ENCODE measurements at places on chromosomes 16 and 17.

DNA sequence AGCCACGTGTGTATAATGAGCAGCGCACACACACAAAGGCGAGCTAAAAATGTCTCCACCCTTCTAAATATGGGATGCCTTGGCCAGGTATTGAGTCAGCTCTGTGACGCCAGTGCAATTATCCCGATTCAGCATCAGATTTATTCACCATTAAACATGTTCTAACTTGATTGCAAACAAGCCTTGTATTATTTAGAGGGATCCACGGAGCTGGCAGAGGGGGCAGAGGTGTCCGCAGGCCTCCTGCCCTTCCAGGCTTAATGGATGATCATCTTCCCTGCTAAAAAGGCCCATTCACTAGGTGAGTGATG, 591.7 kb downstream of the MAF start:
- DNase-seq = peak; percentile 97

GRCh38 chr16:89374393-89374960, 115.9 kb downstream of the ANKRD11 start:
- no peak for DNase-seq

GRCh38 chr16:29745853-29746345, at the start of gene C16orf54:
C16orf54 (minus strand) TSS chr16:29745990; CDS start chr16:29744951, 1,039 bp downstream.
- no peak for DNase-seq

DNA sequence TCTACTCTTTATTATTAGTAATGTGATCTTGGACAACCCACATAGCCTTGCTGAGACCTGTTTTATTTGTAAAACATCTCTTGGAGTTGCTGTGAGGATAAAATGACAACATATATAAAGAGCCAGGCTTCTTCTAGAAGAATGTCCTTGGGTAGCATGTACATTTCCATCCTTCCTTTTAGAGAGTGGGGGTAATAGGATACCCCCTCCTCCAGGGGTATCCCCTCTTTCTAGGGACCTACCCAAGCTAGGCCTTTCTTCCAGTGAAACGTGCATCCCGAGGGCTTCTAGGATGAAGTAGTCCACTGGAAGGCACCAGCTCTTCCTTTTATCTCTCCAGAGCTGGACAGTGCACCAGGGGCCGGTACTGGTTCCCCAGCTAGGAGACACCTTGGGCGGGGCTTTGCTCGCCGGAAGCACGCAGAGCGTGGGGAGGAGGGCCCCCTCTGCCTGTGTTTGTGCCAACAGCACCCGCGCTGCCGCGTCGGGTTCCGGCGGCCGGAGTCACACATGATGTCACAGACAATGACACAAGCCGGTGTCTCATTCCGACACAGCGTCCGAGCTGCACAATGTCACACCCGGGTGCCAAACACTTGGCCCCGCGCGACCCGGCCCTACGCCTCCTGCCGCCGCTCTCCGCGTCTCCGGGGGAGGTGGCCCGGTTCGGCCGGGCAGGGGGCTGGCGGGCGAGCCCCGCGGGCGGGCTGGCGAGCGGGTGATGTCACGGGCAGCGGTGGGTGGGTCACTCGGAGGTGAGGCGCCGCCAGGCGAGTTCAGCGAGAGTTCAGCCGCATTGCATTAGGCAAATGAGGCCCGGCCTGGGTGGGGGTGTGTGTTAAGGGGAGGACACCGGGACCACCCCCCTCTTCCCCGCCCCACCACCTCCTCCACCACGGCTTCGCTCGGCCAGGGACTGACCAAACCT, 23.4 kb downstream of the GJD3 start:
- peak; percentile 45 for DNase-seq

DNA sequence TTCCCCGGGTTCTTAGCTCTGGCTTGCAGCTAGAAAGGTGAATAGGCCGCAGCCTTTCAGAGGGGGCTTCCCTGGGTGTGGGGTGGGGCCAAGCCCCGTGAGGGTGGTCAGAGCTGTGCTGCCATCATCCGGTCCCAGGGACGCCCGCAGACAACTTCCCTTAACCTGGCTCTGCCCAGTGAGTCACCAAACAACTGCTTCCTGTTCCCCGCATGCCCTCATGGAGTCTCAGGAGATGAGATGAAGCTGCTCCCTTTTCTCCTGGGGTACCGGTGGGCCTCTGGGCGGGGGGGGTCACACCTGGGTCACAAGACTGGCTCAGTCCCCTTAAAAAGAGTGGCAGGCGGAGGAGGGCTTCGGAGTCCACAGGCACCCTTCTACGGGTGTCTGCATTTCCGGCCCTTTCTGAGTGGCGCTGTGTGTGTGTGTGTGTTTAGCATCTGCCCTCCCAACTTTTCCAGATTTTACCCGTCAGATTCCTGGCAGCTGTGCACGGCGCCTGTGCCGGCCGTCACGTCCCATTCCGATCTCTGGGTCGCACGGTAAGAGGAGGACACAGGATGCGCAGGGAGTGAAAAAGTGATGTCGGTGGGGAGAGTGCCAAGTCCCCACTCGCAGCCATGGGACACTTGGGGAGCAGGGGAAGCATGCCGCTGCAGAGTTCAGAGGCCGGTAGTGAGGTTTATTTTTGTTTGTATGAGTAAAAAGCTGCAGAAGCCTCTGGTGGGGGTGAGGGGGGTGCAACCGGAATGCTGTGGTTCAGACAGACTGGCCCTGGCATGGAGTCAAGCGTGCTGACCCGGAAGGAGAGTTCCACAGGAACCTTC, 16.8 kb downstream of the HIC1 start:
- DNase-seq = no peak

- DNase-seq = no peak
Measured at GRCh38 chr16:31355431-31356100, 590 bp downstream of the ITGAX start.

DNA sequence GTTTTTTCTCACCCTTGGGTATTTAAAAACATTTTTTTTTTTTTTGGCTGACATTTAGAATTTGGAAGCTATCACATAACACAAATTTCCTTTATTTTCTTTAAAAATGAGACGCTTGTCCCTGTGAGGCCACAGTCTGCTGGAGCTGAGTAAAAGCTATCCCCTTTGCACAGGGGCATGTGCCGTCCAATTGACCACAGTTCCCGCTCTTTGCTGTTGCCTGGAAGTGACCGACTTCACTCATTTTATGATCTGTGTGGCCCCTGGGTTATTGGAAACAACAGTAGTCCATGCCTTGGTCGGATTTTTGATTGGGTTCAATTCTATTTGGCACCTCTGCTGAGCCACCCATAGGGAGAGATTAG, 405.0 kb downstream of the CPPED1 start:
- DNase-seq = no peak

DNA sequence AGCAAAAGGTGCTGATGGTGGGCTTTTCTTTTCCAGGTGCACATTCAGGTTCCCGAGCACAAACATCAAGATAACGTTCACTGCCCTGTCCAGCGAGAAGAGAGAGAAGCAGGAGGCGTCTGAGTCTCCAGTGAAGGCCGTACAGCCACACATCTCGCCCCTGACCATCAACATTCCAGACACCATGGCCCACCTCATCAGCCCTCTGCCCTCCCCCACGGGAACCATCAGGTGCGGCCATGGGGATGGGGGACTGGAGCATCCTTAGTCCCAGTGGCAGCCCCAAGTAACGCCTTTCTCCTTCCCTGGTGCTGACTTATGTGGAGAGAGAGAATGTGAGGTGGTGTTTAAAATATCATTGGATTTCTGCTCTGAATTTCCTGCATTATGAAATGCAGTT, 43.8 kb downstream of the FOXK2 start:
- DNase-seq = no peak

DNA sequence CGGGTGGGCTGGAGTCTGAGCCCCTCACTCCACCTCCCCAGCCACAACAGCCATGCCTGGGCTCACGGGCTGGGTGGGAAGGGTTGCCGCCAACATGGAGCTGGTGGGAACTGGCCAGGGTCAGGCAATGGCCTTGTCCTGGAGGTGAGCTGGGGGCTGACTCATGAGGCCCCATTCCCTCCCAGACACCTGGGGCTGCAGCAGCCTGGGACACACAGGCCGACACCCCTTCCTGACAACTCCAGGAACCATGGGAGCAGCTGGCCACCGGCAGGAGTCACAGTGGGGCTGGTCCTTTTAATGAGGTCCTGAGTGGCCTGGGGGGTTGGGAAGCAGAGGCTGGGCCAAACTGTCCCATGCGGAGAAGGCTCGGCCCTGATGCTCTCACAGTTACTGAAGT, 12.2 kb downstream of the DBNDD1 start:
- no peak for DNase-seq
